Astrocyte of the spinal cord (primary cell): ENCODE measurements at places on chromosomes 3 and 15.
A peak's percentile ranks its signal among the peaks of the same experiment; 100 is the strongest.

GRCh38 chr3:85678713-85679112, 719.9 kb downstream of the CADM2 start:
- DNase-seq = no peak

- no peak for DNase-seq
These were observed 114.1 kb upstream of the CFAP20DC start for GRCh38 chr3:59163953-59164352.

DNA sequence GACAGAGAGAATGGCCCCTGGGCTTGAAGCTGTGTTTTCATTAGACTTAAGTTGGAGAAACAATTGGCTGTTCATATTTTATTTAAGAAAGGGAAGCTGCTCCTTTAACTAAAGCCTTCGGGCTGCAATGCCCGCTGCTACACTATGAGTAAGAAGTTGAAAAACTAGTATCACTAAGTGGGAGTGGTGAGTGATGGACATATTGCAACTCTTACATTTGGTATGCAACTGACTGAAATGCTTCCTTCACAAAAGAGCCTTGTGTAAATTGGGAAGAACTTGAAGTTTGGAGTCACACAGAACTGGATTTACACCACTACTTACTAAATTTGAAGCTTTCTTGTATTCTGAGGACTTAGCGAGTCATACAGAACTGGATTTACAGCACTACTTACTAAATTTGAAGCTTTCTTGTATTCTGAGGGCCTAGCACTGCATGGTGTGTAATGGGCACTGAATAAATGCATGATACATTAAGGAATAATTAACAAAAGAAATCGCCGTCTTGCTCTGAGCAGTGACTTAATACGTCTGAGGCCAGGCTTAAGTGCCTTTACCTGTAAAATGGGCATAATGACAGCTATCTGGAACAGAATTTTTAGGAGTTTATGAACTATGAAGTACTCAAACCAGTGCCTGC, 149.5 kb downstream of the RYR3 start:
- DNase-seq = no peak

GRCh38 chr3:66404903-66405700, 95.7 kb downstream of the LRIG1 start:
- no peak for DNase-seq

DNA sequence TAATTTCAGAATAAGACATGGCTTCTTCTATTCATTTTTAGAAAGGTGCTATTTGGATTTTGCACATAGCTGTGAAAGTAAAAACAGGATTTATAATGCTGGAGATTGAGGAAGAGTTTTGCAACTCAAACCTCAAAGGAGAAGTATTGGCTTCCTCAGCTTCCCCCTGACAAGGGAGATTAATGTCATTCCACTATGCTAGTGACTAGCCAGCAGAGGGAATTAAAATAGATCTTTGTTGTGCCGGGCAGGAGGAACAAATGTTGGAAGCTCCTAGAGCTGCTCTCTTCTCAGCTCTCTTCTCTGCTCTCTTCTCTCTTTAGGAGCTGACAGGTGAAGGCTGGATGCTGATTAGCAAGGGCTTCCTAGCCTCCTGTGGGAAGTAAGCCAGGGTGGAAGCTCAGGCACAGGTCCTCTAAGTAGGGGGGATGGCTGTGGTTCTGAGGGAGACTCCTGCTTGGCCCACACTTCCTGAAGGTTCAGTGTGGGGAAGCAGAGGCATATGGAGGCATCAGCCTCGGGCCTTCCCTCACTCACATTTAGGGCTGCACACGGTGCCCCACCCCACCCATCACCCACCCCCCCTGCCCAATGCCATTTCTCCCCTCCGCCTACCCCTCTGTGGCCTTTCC, 29.6 kb downstream of the CX3CR1 start:
- DNase-seq = no peak

- no peak for DNase-seq
These were observed 81.4 kb downstream of the IL12A start for GRCh38 chr3:160069986-160070385.

DNA sequence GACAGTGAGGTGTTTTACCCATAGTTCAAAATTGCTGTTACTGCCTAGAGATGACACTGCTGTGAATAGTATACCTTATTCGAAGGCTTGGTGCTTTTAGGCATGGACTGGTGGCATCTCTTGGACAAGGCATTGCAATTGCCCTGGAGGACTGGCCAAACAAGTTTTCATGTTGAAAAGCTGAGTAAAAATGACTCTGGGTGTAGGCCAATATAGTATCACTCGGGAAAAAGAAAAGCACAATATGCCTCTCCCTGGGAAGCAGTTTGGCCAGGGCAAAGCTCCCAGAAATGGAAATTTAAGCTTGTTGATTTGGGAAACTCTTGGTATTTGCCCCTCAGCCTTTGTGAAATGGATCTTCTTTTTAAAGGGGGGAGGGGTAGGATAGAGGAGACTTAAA, 54.8 kb downstream of the ZNF609 start:
- DNase-seq = no peak

GRCh38 chr3:69823743-69824142, 84.5 kb downstream of the MITF start:
- DNase-seq = no peak

GRCh38 chr3:184561061-184561912, at the start of gene EPHB3:
Gene EPHB3 (plus strand): TSS chr3:184561785. CDS start chr3:184562236, 451 bp downstream.
- DNase-seq = peak; percentile 99

- no peak for DNase-seq
These were observed 63.8 kb downstream of the BLM start for GRCh38 chr15:90780916-90781315.

- no peak for DNase-seq
These were observed 21.2 kb downstream of the RASA2 start for GRCh38 chr3:141508067-141508436.

DNA sequence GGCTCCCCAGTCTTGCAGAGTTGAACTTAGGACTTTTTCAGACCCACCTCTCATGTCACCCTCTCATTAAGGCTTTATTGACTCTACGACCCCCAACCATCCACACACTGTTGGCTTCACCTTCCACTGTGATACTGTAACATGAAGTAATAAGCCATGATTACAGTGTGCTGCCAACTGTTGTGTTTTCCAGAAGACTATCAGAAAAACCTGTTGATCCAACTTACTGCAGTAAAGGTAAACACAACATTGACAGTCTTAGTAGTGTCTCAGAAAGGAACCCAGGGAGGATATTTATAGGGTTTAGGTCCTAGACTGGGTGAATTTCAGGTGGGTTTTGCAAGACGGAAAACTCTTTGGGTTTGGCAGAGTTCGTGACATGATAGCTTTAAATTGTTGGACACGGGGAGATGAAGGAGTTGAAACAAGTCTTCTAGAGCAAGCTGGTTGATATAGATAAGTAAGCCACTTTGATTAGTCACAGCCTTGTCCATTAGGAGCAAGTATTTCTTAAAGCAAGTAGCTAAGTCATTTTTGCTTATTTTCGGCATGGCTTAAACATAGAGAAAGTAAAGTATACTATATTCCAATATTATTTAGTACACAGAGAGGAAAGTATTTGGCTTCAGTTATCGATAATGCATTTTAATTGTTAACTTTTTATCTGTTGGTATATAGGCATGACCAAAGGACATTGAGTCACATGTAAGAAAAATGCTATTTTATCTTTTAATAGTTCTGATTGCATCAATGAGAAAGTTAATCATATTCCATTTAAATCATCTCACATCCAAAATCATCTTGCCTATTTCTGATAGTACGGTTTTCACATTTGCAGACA, 2.4 kb upstream of the COL6A5 start:
- DNase-seq = no peak

DNA sequence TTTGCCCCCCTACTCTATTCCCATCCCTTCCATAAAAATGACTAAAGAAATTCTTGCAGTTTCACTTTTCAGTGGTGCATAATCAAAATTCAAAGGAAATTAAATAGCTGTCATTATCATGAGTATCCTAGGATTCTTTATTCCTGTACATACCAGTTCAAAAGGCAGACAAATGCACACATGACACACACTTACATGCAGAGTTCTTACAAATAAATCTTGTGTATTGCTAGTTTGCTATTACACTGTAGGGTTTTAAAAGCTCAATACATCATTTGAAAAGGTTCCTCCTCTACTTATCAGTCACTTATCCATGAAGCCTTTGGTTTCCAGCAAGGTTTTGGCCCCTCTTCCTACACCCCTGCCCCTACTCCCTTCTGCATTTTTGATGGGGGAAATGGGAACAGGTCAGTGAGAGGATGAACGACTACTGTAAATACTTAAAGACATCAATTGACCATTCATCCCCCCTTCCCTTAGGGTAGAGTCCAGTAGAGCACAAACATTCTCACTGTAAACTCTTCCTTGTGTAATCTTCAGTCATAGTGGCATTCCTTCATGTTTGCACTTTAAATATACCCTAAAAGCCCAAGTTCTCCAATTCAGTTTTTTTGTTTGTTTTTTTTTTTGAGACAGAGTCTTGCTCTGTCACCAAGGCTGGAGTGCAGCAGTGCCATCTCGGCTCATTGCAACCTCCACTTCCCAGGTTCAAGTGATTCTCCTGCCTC, 92.6 kb downstream of the SUCLG2 start:
- DNase-seq = no peak

DNA sequence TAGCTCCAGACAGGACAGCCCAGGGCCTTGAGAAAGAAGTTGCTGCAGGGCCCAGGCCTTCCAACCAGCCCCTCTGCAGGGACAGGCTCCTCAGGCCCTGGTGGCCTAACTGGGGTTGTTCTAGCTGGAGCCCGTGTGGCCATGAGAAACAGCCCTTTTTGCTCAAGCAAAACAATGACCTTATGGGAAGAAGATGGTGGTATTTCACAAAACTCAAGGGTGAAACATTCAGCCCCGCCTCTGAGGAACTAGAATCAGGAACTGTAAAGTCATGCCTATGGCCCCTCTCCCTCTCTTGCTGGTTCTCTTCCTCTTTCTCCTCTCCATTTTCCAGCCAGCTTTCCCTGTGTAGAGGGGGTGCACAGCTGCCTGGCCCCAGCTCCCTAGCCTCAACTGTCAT, 273.3 kb downstream of the RPLP1 start:
- DNase-seq = no peak

- no peak for DNase-seq
These were observed 341 bp downstream of the HEXA start for GRCh38 chr15:72375501-72375845.

DNA sequence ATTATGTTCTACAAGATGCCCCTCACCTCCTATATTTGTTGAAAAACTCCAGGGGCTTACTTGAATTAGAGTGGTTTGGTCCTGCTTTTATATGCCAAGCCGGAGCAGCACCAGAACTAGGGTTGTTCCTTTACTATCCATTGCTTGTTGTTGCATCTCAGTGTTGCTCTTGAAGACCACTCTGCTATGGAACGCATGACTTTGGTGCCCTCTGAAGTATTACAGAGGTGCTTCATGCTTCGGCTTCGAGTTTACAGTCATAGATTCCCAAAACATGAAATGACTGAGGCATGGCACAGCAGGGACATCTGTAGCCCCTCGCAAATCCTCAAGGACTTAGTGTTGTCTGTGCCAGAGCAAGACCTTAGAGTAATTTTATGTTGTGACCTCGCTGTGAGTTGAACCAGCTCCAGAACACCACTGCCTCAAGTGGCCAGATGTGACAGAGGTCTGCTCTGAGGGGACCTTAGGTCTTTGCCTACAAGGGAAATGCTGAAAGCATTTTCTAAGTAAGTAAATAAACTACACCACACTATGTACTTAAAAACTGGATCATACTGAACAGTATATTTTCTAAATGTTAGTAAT, 67.2 kb upstream of the SIAH2 start:
- DNase-seq = no peak

- peak; percentile 24 for DNase-seq
These were observed 30.8 kb upstream of the BHLHE40 start for GRCh38 chr3:4948395-4948794.

DNA sequence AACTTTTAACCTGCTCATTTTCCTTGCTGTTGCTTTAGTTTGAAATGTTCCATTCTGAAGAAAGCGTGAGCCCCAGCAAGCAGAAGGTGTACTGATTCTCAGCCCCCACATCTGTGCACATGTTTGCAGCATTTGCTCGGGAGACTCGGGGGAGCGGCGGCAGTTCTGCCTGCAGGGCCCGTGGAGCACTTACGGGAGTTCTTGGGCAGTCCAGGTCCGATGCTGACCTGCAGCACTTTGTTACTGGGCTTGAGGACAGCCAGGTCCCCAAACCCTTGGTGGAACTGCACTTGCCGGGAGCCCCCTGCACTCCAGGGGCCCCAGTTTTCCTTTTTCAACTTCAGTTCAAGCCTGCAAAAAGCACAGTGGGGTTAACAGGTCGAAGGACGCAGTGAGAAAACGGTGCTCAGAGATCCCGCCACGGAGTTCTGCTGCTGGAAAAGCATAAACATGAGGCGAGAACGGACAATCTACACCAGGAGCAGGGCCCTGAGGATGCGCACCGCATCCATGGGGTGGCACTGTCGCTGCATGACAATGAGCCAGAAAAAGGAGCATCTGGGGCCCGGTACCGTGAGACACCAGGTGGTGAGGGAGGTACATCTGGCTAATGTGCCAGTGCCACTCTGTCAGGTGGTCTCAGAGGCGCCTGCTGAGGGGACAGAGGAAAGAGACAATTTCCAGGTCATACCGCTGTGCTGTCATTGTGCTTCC, 45.6 kb upstream of the LDHAL6B start:
- DNase-seq = no peak

- DNase-seq = no peak
These were observed 442.8 kb upstream of the ARRDC4 start for GRCh38 chr15:97517737-97518136.

GRCh38 chr3:71194785-71195184, 388.7 kb downstream of the FOXP1 start:
- no peak for DNase-seq

DNA sequence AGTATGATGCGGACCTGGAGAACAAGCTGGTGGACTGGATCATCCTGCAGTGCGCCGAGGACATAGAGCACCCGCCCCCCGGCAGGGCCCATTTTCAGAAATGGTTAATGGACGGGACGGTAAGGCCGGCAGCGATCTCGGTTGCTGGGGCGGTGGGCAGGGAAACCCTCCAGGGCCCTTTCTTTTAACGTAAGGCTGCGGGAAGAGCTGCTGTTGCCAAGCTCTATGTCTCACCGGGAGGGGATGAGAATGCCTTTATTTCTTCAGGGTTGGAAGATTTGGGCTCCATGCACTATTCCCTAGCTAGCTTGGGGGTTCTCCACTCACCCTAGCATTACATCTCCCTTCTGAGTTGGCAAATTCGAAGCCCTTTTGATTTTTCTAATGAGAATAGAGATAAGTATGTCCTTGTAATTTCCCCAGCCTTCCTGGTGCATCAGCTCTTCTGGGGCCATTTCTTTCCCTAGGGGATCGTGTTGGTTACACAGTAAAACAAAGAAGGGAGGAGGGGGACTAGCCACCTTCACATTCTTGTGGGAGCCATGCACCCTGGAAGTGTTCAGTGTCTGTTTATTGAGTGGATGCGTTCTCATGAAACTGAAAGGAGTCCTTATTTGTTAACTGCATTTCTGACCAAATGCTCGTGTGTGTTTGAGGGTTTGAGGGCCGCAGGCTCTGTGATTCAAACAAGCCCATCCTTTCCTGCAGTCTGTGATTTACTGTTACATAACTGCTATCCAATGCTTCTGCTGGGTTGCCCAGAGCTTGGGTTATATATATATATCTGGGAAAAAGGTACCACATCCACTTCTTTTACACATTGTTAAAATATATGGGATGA, 982 bp downstream of the TAGLN3 start:
- no peak for DNase-seq

GRCh38 chr3:151067158-151067557, 18.3 kb upstream of the MED12L start:
- DNase-seq = no peak
